ENCODE measurements at places on chromosomes 3 and 15.

DNA sequence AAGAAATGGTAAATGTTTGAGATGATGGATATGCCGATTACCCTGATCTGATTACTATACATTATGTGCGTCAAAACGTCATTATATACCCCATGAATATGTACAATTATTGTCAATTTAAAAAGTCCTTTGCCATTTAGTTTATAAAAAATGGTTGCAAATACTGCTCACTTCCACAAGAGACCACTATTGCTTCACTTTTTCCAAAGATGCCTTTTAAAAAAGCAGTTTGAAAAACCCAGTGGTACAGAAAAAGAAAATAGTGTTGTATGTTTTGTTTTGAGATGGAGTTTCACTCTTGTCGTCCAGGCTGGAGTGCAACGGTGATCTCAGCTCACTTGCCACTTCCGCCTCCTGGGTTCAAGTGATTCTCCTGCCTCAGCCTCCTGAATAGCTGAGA is 39.3 kb downstream of the EDEM1 start:
- DNase-seq, result no peak

GRCh38 chr3:150733373-150733935 is 29.5 kb downstream of the SIAH2 start:
- no peak for DNase-seq

GRCh38 chr3:188875413-188875812 is 296.4 kb upstream of the TPRG1 start:
- no peak for DNase-seq

GRCh38 chr15:80659375-80659774 is 35.7 kb upstream of the ABHD17C start:
- DNase-seq, result no peak

DNA sequence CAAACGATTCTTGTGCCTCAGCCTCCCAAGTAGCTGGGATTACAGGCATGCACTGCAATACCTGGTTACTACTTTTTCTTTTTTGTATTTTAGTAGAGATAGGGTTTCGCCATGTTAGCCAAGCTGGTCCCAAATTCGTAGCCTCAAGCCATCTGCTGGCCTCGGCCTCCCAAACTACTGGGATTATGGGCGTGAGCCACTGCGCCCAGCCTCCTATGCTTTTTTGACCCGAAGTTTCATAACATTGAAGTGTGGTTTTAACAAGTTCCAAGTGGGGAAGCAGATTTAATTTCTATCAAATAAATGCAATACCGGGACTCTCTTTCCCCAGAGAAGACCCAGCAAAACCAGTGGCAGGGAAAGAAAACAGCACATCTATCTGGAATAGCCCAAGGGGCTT is 13.7 kb downstream of the SH3BP5 start:
- DNase-seq, result no peak

DNA sequence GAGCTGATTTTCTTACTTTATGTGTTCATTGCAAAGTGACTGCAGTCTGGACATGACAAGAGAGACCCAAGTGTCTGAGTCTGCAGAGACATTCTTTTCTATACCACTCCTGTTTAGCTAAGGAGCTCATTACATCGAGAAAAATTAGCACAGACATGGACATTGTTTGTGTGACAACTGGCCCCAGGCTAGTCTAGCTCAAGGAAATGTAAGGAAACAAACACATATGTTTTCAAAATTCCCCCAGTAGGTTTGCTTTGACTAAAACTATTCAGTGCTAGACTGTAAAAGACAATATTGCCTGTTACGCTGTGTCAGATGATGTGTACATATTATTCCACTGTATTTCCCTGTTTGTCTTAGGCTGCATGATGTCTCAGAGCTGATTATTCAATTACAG is 40.9 kb downstream of the TPRG1 start:
- DNase-seq, result no peak

- DNase-seq, result no peak
Measured at GRCh38 chr15:23690015-23690414, 2.9 kb upstream of the NDN start.

DNA sequence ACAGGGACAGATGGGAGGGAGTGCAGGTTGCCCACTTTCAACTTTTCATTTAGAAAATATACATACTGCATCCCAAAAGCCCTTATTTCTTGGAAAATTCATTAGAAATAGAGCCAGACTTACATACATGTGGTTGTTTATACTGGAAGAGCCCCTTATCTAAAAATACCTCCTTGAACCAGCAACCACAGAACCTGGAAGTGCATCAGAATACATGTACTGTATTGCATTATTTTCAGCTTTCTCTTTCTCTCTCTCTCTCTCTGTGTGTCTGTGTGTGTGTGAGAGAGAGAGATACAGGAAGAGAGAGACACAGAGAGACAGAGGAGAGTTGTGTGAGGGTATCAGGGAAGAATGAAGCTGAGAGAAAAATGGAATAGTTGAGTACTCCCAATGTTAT is 29.5 kb upstream of the LSAMP start:
- no peak for DNase-seq

- no peak for DNase-seq
Measured at GRCh38 chr15:65071381-65071811, 3.6 kb upstream of the RASL12 start.

DNA sequence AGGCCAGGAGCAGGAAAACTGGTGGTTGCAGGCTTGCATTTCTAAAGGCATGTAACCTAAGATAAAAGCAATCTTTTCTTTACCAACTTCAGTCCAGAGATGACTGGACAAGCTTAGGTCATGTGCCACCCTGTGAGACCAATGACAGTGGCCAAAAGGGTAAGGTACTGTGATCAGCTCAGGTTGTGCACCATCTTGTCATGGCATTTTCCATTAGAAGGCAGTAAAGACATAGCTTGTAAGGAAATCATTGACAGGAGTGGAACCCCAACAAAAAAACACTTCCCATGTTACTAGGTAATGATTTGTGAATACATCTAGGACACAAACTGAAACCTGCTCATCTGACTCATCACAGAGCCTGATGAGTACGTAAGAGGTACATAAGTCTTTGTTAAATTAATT is 35.2 kb downstream of the SSR3 start:
- no peak for DNase-seq

GRCh38 chr3:67564008-67564407 is 90.4 kb downstream of the SUCLG2 start:
- DNase-seq, result no peak

GRCh38 chr3:133733226-133733625 is 13.0 kb upstream of the TF start:
- no peak for DNase-seq

- no peak for DNase-seq
Measured at GRCh38 chr15:73906346-73907034, 19.8 kb upstream of the LOXL1 start.

DNA sequence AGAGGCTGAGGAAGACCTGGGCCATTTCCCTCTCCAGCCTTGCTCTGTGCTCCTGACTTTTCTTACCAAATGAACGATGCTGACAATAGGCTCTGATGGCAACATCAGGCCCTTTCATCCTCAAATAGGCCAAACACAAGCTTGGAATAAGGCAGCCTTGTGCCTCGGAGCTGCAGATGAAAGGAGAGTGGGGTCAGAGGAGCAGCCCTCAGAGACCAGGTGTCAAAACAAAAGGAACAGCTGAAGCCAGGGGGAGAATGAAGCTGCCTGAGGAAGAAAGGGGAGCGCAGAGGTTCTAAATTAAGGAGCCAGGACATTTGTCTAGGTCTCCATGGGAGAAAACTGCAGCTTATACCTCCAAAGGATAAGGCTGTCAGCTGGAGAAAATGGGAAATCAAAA is 5.1 kb downstream of the BFSP2 start:
- no peak for DNase-seq

DNA sequence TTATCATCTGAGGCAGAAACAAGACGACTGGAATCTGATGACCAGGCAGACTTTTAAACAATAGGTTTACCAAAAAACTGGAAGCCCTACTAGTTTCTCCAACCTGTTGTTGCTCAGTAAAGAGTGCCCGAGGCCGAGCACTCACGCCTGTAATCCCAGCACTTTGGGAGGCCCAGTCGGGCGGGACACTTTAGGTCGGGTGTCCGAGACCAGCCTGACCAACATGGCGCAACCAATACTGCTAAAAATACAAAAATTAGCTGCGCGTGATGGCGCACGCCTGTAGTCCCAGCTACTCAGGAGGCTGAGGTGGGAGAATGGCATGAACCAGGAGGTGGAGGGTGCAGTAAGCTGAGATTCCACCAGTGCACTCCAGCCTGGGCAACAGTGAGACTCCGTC is 1.1 kb upstream of the WDR5B start:
- no peak for DNase-seq

GRCh38 chr3:48991851-48992545 is 2.0 kb downstream of the P4HTM start:
- DNase-seq, result no peak

DNA sequence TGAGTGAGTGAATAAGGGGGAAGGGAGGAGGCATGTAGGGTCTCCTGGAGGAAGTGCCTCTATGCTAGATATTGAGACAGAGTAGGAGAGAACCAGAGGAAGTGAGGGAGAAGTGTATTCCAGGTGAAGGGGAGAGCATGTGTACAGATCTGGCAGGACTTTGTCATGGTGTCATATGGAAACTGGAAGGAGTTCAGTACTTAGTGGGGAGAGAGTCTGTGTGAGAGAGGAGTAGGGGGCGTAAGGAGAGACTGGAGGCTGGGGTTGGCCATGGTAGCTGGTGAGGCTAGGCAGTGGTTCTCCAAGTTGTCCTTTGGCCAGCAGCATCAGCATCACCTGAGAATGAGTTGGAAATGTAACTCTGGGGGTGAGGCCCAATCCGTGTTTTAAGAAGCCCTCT is 29.6 kb upstream of the EPHB1 start:
- DNase-seq, result no peak

- DNase-seq, result no peak
Measured at GRCh38 chr15:65962187-65962586, 92.9 kb downstream of the RAB11A start.

GRCh38 chr15:85756411-85757072 is 38.2 kb downstream of the KLHL25 start:
- no peak for DNase-seq

DNA sequence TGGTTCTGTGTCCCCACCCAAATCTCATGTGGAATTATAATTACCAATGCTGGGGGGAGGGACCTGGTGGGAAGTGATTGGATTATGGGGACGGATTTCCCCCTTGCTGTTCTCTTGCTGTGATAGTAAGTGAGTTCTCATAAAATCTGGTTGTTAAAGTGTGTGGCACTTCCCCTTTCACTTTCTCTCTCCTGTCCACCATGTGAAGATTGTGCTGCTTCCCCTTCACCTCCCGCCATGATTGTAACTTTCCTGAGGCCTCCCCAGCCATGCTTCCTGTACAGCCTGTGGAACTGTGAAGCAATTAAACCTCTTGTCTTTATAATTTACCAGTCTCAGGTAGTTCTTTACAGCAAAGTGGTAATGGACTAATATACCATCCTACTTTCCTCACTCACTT is 289.6 kb downstream of the EFHB start:
- DNase-seq, result no peak

- no peak for DNase-seq
Measured at GRCh38 chr15:66912441-66912840, 153.0 kb upstream of the SMAD3 start.

GRCh38 chr15:29635513-29636098 is 186.7 kb downstream of the TJP1 start:
- no peak for DNase-seq

GRCh38 chr15:81380203-81380602 is 6.2 kb upstream of the TMC3 start:
- no peak for DNase-seq

DNA sequence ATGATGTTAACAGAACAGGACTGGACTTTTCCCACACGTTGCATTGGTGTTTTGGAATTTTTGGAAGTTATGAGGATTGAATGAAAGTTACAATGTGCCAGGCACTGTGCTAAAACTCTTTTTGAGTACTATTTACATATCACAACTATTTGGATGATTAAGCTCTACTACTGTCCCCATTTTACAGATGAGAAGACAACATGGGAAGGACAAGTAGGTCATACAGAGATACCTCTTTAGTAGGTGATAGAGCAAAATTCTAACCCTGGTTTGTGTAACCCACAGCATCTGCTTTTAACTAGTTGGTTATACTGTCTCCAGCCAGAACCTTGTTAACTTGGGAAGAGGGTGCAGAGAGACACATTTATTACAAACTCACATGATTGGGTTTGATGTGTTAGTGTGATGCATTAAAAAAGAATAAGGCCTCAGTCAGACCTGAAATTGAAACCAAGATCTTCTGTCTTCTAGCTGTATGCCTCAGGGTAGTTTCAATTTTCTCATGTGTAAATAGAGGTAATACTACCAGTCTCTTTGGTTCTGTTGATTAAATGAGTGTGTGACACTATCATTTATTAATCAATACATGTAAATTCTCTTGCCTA is 1.4 kb downstream of the NDUFB4 start:
- DNase-seq, result no peak

DNA sequence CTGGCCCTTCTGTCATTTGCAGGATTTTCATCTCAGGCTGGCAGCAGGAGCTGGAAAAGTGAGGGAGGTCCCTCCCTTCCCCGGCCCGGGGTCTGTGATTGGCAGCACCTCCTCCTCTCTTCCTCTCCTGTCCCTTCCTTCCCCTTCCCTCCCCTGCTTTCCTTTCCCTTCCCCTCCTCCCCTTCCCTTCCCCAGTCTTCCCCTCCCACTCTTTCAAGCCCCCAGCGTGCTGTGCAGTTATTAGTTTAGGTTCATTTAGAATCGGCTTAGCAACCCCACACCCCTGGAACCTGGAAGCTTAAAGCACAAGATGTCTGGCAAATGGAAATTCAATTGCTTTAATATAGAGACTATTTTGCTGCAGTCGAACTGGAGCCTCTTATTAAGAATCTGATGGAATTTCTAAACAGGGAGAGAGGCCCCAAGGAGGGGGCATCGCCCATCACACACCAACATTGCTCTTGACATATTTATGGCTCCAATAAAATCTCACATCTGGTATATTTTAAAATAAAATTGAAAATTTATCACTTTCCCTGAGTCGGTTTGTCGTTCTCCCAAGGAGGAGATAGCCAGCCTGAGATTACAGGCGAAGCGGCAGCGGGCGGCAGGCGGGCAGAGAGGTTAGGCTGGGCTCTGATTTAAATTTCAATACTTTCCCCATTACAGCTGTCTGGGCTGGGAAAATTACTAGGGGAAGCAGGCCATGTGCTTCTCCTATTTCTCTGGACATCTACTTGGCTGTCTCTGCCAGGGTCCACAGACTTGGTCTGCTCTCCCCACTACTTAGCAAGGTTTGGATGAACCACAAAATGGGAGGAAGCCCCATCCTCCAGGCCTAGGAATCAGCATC is 98.9 kb downstream of the LINGO1 start:
- no peak for DNase-seq

DNA sequence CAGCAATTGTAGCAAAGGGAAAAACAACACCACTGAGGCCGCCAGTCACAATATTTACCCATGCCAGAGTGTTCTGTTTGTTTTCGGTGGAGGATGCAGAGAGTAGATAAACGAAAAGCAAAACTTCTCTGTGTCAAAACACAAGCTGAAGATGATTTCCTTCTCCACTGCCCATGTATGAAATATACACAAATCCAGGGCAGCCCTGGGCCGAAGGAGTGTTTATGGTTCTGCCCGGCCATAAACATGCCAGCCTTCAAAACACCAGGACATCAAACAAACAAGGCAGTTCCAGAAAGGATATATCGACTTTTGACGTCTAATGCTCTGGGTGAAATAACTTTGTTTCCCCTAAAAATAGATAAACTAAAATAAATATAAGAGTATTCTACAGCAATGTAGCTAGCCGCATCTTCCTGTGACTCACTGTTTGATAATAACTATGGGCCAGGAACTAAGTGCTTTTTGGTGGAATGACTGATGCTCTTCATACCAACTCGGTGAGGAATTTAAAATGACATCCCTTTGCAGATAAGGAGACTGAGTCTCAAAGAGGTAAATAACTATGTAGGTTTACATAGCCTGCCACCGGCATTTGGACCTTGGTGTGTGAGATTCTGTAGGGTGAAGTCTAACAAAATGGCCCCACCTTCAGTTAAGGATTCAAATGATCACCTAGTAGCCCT is 82.8 kb downstream of the MAGI1 start:
- no peak for DNase-seq

GRCh38 chr3:31197941-31198340 is 303.5 kb upstream of the GADL1 start:
- DNase-seq, result no peak
